ENCODE measurements at places on chromosomes 7 and 10.
A peak's percentile ranks its signal among the peaks of the same experiment; 100 is the strongest.

- no peak for DNase-seq
These were observed 97.8 kb downstream of the PAXIP1 start for GRCh38 chr7:154905146-154905545.

DNA sequence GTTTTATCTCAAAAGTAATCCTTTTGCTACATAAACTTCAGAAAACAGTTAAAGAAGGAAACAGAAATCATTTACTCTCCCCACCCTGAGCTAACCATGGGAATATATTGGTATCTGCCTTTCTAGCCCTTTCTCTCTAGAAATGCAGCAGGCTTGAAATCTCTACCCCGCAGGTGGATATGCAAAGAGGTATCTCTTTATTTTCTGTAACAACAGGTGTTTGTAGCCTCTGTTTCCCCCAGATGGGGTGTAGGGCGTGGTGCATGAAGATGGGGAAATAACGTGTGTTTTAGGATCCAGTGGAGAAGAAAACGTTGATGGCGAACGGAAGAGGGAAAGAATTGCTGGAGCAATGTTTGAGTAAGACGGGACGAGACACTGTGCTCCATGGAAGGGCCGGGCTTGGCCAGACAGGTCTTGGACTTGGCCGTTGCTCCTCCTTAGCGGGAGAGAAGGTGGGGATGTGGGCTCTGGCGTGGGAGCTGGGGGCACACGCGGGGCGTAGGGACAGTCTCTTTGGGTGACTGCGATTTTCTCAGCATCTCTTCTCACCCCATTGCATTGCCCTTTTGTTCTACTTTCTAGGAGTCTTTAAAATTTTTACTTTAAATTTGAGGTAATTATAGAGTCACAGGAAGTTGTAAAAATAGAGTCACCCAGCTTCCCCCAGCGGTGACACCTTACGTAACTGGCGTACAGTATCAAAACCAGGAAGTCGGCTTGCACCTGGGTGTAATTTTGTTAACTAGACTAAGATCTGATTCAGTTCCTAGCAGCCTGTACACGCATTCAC, 82.9 kb downstream of the ELFN1 start:
- DNase-seq, result no peak

GRCh38 chr10:125159932-125160855, at the start of gene CTBP2:
TSS of gene CTBP2 (minus strand) at chr10:125160563.
- no peak for DNase-seq

GRCh38 chr7:136179851-136180721, 202.9 kb upstream of the MTPN start:
- no peak for DNase-seq

- DNase-seq, result no peak
These were observed 395.2 kb downstream of the TFEC start for GRCh38 chr7:115635376-115635775.

GRCh38 chr7:74078461-74078860, 5.1 kb upstream of the LIMK1 start:
- no peak for DNase-seq

DNA sequence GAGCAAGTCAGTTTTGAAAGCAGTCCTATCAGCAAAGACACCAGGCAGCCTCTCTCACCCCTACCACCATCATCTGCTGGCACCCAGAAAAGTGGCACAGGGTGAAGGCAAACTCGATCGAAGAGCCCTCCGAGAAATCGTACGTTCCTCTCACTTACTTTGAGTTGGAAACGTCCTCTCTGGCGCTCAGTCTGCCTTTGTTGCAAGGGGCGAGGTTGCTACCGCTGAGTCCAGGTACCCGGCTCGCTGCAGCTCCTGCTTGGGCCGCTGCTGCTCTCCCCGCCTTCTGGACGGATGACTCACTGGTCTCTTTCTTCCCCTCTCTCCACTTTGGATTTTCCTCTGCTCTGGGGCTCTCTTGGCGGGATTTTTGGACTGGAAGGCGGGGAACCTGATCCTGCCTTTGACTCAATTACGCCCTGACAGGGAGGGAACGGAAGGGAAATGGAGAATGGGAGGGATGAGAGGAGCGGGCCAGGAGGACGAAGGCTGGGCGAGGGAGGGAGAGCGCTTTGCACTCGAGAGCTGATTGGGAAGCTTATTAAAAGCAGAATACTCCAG, at the start of gene PTN:
PTN (minus strand) TSS at position 453 of the 561 bp plus-strand sequence. CDS start 88,760 bp downstream, outside the sequence.
- no peak for DNase-seq

DNA sequence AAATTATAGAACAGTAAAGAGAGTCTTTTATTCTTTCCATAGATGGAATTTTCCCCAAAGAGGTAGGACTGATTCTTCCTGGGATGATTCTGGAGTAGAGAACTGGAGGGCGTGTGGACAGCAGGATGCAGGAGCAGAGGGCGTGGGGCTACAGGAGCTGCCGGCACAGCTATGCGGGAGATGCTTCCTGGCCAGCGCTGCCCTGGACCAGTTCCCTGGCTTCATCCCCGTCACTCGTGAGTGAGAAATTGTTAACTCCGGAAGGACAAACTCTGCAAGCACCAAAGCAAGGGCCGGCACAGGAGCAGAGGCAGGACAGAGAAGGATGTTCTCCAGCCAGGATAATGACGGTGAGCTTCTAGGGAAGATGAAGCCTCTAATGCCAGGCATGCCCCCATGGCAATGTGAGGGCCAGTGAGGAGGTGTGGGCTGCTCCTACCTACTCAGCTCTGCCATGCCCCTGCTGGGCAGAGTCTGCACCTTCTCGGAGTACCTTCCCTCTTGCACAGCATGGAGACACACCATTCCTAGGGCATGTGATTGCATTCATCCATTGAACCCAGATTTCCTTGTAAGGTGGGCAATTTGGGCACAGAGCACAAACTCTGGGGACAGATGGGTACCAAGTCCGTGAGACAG, 760.9 kb upstream of the IGFBP3 start:
- no peak for DNase-seq

- no peak for DNase-seq
These were observed 5.7 kb downstream of the ZNF22 start for GRCh38 chr10:45006276-45007030.

DNA sequence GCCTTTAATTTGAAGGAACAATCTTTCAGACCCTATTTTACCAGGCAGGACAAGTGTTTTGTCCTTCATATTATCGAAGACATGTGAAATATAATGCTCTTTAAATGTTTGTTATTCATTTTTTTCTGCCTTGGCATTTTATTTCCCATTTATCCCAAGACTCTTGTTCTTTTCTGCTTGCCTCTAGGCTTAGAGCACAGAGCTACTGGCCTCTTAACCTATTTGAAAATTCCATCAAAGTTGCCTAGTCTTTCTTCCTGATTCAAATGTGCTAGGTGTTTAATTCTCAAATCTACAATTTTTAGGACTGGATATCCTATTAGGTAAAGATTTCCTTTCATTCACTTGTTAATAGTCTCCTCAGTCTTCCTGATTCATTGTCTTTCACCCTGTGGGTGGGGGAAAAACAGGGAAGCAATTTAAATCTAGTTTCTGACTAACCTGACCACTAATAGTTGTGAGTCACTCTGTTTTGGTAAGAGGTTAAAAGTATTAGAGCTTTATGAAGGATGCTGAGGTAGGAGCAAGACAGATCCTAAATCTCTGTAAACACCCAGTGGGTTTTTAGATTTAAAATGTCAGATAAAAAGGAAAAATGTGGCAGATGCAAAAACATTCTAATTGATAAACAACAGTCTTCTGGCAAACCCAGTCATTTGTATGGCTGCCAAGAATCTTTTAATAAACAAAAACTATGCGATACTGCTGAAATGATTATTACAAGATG, 1.5 kb downstream of the LIPK start:
- no peak for DNase-seq

DNA sequence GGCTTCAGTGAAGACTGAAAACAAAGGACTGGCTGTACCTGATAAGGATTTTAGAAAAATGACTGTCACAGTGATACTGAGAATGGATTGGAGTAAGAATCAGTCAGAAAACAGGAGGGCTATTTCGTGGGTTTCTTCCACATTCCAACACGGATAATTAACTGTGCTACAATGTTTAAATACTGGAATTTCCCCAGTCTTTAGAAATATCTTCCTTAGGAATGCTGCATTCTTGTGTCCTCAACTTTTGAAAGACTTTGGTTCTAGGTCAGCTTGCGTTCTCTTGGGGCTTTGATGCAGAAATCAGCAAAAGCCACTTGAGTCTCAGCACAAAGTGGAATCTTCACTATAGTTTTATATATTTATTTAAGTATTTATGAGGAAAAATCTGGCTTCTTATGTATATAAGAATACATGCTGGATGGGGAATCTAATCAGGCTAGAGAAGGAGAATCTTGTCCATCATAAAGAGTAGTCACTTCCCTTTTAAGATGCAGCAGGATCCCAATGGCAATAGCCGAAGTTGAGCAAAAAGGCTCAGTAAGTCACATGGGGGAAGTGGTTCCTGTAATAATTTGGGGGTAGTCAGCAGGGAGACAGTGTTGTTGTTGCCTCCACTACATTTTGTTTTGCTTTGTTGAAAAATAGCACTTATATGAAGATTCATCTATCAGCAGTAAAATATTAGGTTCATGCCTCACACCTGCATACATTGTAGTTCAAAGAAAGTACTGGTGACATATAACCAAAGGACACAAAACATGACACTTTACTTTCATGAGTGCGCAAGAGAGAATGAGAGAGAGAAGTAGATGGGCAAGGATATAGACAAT, 86.0 kb downstream of the CH25H start:
- no peak for DNase-seq

- DNase-seq, result peak; percentile 70
These were observed at the start of gene TMEM184A for GRCh38 chr7:1555813-1556543. TSS of gene TMEM184A (minus strand) at chr7:1556205. CDS start at chr7:1555484, 721 bp downstream.

Data from activated T-cell treated with anti-CD3 and anti-CD28 coated beads, Interleukin-2, amount 50 U/mL, for 48 hours (primary cell).